ENCODE measurements at places on chromosomes 1 and 21. TPM values are rescaled to one million over a fixed set of nuclear protein-coding genes. Genes with fewer than 3 reads are reported as not detected.

SPRR2A gene
- not detected for total RNA-seq

PTCH2 gene
- total RNA-seq: 0.82 TPM

GBP3 gene
- total RNA-seq: 32.0 TPM

CCDC185 gene
- not detected for total RNA-seq

KCNJ9 gene
- not detected for total RNA-seq

CCDC27 gene
- total RNA-seq: not detected

AGT gene
- not detected for total RNA-seq

GCSAML gene
- total RNA-seq: not detected

HTR1D gene
- total RNA-seq: not detected

HNRNPCL4 gene
- total RNA-seq: not detected

CD84 gene
- total RNA-seq: 34.6 TPM
